ENCODE measurements at places on chromosomes 13 and 19. TPM values are rescaled to one million over a fixed set of nuclear protein-coding genes. Genes with fewer than 3 reads are reported as not detected.

DNA sequence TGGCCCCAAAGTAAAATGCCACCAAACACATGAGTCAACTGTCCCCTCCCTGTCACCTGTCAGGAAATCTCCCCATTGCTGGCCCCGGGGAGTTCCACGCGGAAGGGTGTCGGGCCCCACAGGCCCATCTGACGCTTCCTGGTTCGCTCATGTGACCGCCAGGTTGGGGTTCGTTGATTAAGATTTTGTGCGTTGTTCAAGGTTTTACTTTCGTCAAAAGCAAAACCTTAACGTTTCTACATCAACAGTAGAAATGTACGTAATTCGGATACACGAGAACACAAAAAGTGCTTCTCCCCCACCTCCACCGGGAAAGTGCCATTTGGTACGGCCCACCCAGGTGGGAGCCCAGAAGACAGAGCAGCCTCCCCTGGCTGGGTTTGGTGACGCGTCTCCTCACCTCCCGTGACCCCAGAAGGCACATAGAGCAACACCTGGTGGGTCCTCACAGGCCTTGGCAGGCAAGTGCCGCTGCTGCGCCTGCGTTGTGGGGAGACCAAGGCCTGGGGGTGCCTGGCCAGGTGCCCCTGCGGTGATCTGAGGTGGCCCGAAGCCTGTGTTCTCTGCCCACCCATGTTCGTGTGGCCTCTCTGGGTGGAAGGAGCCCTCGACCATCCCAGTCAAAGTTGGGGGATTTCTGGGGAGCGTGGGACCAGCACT, 161.6 kb downstream of the KDM4B start:
- no peak for DNase-seq

- DNase-seq = no peak
These were observed 503.4 kb downstream of the SLITRK1 start for GRCh38 chr13:83378908-83379307.

- DNase-seq = no peak
These were observed 258.7 kb upstream of the GPC6 start for GRCh38 chr13:92967923-92968322.

GRCh38 chr19:41928221-41928683, at the start of gene ERFL:
TSS of gene ERFL (minus strand) at chr19:41928449. CDS start at chr19:41912919, 15,530 bp downstream.
- no peak for DNase-seq

DNA sequence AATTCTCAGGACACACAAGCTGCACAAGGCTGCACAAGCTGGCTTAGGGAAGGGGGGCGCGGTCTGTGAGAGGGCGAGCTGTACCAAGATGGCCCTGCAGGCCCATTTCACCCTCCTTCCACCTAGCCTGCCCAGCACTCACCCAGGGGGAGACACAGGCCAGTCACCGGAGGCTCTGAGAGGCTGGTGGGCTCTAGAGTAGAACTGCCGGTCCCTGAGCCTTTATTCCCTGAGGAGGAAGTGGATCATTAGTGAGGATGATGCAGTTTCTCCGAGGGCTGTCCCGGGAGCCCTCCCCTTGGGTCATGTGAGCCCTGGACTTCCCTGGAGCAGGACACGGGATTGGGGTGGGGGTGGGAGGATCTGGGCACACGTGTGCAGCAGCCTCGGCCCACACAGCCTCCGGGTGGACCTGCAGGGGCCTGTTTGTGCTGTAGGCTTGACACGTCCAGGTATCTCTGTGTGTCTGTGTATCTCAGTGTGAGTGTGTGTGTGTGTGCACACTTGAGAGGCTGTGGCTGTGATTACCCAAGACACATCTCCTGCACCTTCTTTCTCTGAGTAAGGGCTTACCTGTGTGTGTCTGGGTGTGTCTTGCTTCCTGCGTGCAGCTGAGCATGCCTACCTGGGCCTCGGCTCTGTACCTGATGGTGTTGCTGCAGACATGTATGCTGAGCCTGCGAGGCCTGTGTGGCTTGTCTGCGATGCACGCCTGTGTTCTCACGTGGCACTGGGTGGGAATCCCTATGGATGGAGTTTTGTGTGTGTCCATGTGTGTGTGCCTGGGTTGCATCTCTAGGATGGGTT, at the start of gene ACP5:
ACP5 (minus strand) TSS at position 195 of the 807 bp plus-strand sequence. CDS start 328 bp downstream, outside the sequence.
- no peak for DNase-seq

DNA sequence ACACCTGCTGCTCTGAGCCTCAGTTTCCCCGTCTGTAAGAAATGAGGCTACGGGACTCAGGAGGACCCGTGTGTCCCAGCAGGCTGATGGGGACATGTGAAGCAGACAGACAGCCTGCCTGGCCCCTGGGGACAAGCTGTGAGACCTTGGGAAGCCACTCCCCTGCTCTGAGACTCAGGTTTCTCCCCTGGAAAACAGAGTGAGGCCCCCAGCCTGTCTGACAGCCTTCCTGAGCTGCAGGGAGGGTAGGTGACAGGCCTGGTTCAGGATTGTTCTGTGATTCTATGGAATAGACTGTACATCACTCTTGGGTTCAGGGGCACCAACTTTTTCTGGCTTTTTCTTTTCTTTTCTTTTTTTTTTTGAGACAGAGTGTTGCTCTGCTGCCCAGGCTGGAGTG, 2.9 kb upstream of the NTF4 start:
- no peak for DNase-seq

DNA sequence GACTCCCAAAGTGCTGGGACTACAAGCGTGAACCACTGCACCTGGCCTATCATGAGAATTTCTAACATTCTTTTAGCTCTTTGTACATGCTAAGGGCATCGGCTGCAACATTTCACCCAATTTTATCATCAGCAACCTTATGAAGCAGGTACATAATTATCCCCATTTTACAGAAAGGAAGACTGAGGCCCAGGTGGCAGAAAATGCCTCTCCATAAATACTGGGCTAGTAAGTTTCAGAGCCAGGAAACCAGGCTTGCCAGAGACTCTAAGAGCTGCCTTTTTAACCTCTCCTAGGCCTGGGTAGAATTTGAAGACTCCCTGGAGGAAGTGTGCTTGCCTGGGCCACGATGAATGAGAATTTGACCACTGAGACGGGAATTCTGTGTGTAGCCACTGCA, 2.2 kb downstream of the ERCC2 start:
- DNase-seq = no peak

The NBEA gene
- 21.0 TPM for total RNA-seq

The ZNF471 gene
- total RNA-seq = 6.9 TPM

The C19orf18 gene
- 2.1 TPM for total RNA-seq

DNA sequence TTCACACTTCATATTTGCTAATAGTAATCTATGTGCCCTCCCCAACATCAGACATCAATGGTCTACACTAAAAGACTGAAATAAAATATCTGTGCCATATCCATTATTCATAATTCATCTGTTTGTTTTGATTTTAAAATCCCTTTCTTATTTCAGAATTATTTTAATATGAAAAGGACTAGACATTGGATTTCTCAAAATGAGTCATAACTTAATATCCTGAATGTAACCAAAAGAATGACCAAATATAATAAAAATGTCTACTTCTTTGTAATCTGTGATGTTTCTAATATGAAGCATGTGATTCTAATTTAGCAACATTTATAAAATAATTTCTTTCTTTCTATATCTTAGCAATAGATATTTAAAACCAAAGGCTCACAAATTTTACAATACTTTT, 64.9 kb downstream of the MZT1 start:
- no peak for DNase-seq

Data from left ventricle myocardium inferior (tissue), 1 donor.